ENCODE measurements at places on chromosomes 2 and 18.

DNA sequence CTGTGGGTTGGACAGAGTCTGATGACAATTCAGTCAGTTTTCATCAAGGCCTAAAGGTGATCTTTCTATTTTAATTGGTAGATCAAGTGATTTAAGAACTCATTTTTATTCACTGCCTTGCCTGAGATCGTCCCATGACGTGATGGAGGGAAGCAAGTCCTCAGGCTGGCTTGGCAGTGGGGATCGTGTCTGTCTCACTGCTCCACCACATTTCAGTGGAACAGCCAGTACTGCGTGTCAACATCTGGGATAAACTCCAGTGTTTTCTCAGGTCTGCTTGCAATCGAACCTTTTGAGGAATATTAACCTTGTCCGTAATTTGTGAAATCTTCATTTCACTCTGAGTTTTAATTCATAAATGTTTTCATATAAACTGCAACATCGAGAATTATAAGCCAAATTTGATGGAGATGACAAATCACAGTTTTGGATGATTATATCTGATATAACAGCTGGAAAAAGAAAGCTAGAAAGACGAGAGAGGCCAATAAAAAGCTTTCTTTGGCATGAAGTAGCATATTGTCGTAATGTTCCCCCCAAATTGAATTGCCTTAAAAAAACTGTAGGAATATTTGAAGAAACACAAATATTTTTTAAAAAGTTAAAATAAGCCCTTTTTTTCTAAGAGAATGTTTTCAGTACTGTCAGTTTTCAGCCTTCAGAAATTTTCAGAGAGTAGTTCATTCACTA lies 414.7 kb upstream of the SPRED2 start:
- no peak overlapping the region for H3K27ac ChIP-seq
- no peak for DNase-seq
- no peaks in the 10 kb centered on the region for H3K27me3 ChIP-seq

DNA sequence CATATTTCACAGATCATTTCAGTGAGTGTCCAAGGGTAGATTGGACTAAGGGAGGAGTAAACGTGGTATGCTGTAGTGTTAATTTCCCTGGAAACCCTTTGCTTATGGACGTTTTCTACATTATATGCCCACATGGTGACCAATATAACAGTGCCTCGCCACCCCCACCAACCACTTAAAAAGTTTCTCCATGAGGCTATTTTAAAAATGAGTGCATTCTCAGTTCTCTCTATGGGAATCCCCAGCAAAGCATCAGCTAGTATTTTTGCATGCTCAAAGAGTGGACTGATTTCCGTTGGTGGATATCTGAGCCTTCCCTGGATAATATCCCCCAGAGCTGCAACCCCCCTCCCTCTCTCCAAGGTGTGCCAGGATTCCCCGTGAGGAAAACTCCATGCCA lies 73.2 kb downstream of the TGFA start:
- H3K36me3 ChIP-seq, result no peaks in the 10 kb centered on the region
- no peak for DNase-seq
- H3K4me3 ChIP-seq, result no peak overlapping the region
- H3K4me1 ChIP-seq, result no peaks in the 10 kb centered on the region
- H3K27me3 ChIP-seq, result no peaks in the 10 kb centered on the region

DNA sequence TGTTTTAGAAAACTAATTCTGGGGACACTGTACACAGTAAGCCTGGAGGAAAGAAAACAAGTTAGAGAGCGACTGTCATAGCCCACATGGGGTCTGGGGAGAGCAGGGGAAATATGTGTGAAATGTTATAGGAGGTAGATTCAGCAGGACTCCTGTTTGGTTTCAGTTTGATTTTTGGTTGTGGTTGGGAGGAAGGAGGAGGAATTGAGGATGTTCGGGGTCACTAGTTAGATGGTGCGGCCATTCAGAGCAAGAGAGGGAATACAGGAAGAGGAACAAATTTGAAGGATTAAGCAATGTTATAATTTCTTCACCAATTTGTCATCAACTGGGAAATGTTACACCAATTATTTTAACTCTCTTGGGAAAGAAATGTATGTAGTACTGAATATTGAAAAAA lies 25.1 kb downstream of the TTC39C start:
- peaks cover 18% of the 10 kb centered on the region for H3K27me3 ChIP-seq
- H3K27ac ChIP-seq, result no peak overlapping the region

DNA sequence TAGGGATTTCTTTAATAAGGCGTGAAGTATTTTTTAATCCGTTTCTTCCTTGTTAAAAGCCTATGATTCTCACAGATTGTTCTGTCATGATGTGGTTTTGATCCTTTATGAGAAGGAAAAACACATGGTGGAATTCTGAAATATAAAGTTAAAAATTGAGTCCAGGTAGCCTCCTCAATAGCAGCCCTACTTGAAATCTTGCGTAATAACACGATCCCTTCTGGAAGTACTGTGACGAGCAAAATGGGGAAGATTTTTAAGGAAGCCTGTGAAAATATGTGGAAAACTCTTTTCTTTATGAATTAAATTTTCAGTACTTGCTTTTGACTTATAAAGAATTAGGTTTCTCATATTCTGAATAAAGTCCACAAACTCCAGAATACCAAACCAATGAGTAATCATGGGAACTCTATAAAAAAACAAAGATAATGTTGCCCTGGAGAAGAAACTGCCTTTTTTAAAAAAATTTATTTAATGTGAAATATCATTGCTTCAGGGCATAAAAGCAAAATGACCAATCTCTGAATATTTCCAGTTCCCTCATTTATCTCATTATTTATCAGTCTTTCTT lies 476.4 kb upstream of the ZEB2 start:
- no peaks in the 10 kb centered on the region for H3K27me3 ChIP-seq
- H3K27ac ChIP-seq, result no peak overlapping the region
- DNase-seq, result no peak
- H3K36me3 ChIP-seq, result no peaks in the 10 kb centered on the region
- H3K4me3 ChIP-seq, result no peak overlapping the region

DNA sequence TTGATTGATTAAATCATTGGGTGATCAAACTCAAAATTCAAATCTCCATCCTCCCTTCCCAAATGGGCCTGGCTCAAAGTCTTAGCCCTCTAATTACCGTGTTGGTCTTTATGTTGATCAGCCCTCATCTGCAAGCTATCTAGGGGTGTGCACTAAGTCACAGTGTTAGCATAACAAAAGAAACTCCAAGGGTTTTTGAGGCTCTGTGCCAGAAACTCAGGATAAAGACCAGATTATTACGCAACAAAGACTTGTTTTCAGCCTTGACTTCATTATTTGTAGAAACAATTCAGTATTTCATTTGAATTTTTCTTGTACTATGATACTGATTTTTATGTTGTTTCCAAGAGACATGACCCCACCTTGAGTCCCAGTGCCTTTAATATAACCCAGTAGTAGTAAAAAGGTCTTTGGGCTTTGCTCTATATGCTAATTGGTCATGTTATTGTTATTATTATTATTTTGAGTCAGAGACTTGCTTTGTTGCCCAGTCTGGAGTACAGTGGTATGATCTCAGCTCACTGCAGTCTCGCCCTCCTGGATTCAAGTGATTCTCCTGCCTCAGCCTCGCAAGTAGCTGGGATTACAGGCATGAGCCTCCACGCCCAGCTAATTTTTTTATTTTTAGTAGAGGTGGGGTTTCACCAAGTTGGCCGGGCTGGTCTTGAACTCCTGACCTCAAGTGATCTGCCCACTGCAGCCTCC lies 13.9 kb downstream of the PSMD14 start:
- H3K27me3 ChIP-seq, result no peaks in the 10 kb centered on the region
- H3K27ac ChIP-seq, result no peak overlapping the region
- peaks cover 91% of the 10 kb centered on the region for H3K36me3 ChIP-seq
- H3K4me3 ChIP-seq, result no peak overlapping the region
- no peaks in the 10 kb centered on the region for H3K4me1 ChIP-seq
- no peak for DNase-seq

GRCh38 chr2:111671426-111672150 lies 212.4 kb downstream of the ANAPC1 start:
- no peak overlapping the region for H3K4me3 ChIP-seq
- no peaks in the 10 kb centered on the region for H3K27me3 ChIP-seq
- no peaks in the 10 kb centered on the region for H3K36me3 ChIP-seq
- no peak overlapping the region for H3K27ac ChIP-seq
- no peaks in the 10 kb centered on the region for H3K4me1 ChIP-seq
- no peak for DNase-seq
